ENCODE measurements at places on chromosomes 5 and 9.

DNA sequence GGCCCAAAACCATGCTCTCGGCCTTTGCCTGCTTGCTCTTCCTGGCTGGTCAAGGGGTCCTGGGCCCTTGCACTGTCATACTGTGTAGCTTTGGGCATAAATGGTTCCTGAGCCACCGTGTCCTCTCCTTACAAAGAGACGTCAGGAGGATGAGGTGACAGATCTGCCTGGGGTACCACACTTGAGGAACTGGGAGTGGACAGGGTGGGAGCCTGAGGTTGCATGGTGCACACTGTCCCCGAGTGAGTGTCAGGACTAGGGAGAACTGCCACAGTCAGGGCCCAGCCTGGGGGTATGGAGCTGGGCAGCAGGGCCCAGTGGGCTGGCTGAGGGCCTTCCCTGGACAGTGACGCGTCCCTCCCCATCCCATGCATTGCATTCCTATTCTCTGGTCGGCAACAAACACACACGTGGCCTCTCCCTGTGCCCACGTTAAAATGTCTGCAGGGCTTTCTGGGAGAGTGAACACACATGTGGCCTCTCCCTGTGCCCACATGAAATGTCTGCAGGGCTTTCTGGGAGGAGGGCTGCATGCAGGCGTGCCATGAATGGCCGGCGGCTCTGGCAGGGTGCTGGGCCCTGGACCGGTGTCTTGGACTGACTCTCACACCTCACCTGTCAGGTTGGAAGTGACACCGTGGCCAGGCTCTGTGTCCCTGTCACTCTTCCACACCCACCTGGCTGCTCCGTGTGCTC is 122.1 kb upstream of the COL5A1 start:
- no peak for DNase-seq

DNA sequence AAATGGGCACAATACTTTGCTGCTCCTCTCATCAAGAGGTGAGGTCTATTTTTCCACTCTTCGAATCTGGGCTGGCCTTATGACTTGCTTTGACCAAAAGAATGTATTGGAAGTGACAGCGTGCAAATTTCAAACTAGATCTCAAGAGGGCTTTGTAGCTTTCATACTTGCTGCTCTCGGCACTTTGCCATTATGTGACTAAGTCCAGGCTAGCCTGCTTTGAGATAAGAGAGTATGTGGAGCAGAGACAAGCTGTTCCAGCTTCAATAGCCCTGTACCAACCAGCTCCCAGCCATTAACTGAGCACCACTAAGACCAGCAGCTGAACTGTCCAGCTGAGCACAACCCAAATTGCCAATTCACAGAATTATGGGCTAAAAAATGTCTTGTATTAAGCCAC is 124.6 kb downstream of the ACER2 start:
- no peak for DNase-seq

DNA sequence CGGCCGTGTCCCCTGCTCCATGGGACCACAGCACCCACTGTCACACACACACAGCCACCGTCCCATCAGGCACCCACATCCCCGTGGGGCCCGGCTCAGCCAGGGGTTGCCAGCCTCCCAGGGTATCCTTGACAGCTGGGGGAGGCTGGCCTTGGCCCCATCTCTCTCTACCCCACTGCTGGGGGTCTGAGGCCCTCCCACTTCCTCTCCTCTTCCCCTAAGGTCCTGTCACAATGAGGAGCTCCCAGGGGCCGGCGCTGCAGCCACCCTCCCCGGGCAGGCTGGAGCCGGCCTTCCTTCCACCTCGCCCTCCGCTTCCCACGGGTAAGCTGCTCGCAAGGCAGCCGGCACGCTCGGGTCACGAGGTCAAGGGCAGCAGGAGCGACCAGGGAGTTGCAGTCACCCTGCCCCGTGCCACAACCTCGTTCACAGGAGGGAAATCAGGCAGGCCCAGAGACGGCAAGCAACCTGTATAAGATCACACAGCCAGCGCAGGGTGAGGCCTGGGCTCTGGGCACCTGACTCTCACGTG is 38.6 kb upstream of the NOTCH1 start:
- DNase-seq = no peak

DNA sequence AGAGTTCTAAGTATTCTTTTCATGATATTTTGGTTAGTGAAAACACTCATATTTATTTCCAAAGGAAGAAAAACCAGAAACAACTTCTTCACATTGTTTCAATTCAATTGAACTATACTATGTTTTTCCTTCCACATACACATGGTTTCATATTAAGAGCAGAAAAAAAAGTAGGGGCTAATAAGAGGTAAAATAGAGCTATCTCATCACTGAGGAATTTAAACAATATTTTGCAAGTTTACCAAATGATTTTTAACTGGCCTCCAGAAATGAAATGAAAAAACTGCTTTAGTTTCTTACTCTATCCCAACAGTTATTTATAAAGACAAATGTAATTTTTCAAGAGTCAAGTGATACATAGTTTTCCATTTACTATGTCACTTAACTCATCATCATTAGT is 233.5 kb downstream of the RFX3 start:
- DNase-seq = no peak

DNA sequence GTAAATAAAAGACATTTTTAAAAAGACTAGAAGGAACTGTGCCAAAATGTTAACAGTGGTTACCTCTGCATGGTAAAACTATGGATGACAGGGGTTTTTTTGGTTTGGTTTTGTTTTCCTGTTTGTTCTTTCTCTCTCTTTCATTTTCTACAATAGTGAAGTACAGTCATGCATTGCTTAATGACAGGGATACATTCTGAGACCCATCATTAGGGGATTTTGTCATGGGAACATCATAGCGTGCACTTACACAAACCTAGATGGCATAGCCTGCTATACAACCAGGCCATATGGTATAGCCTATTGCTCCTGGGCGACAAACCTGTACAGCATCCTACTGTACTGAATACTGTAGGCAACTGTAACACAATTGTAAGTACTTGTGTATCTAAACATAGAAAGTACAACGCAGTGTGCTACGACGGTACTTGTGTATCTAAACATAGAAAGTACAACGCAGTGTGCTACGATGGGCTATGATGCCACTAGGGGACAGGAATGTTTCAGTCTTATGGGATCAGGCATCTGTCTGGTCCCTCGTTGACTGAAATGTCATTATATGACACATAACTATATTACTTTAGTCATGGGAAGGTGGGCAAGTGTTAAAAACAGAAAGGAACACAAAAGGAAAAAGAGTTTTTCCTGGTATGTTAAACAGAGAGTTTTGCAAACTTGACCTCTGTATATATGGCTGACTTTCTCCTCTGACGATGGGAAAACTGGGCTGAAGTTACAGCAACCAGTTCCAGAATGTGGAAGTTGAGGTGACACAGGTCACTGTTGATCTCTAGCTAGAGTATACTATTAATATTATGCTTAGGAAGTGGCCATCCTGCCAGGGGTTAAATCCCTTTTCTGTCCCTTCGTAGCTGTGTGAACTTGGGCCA is 7.4 kb upstream of the ADAM19 start:
- DNase-seq = no peak

DNA sequence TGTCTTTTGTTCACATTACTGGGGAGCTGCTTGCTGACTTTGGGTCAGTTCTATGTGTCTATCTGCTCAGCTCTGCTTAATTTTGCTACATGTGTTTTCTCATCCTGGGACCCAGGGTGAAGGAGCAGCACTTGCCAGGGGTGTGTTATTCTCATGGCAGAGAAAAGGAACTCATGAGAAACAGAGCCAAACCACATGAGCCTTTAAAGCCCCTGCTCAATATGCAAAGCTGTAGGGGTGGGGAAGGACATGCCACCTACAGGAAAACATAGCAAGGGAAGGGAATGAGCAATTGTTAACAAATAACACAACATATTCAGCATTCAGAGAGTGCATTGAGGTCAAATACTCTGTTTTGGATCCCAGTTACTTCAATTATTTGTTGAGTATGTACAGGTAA is 290.9 kb downstream of the CDK5RAP2 start:
- DNase-seq = no peak
